ENCODE measurements at places on chromosomes 3 and 15.

GRCh38 chr15:90212221-90213098 is 11.3 kb downstream of the SEMA4B start:
- no peak for DNase-seq

DNA sequence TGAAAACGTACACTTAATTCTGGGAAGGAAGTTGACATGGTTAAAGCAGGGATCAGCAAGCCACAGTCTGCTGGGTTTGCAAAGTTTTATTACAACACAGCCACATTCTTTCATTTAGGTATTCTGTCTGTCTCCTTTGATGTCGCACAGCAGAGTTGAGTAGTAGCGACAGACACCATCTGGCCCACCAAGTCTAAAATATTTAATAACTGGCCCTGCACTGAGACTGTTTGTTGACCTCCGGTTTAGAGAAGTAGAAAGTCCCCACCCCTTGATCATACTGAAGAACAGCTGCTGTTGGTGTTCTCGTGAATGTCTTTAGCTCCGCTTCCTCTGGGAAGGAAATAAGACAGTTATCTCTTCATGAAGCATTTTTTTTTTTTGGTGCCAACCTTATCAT is 66.2 kb downstream of the MCTP2 start:
- DNase-seq: no peak

DNA sequence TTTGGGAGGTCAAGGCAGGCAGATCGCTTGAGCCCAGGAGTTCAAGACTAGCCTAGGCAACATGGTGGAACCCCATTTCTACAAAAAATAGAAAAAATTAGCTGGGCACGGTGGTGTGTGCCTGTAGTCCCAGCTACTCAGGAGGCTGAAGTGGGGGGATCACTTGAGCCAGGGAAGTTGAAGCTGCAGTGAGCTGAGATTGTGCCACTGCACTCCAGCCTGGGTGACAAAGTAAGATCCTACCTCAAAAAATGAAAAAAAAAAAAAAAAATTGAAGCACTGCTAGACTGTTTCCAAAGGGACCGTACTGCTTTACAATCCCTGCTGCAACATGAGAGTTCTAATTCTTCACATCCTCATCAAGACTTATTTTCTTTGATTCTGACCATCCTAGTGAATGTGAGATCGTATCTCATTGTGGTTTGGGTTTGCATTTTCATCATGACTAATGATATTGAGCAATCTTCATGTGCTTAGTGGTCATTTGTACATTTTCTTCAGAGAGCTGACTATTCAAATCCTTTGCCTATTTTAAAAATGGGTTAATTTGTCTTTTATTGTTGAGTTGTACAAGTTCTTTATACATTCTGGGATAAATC is 10.8 kb downstream of the CMTM8 start:
- DNase-seq: no peak

GRCh38 chr3:161354554-161354953 is 16.8 kb downstream of the SPTSSB start:
- no peak for DNase-seq

DNA sequence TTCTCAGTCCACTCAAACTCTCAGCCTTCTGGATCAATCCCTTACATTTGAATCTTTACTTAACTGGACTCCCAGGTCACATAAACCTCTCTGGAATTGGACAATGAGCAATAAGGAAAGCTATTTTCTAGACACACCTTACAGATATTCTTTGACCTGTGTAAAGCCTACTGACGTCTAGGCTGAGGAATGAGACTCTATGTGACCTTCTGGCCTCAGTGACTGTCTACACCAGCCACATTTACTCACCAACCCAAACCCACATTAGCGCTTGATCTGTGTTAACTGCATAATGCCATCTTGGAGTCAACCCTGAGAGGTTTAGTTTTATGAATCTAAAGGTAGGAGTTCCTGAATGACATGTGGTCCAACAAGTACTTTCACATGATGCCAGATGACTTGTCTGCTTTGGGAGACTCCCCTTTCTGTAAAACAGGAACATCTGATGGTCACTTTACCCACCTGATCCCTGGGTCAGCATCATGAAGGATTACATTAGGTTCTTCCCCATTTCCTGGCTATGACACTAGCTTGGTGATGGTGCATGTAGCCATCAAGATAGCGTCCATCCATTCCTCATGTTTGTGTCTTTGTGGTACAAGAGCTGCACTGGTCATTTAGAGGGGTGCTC is 11.4 kb upstream of the COMMD2 start:
- no peak for DNase-seq

- no peak for DNase-seq
These were observed 233.2 kb downstream of the RPLP1 start for GRCh38 chr15:69685512-69686452.
